A172 (cell line): ENCODE measurements at places on chromosomes 3 and 15.
A peak's percentile ranks its signal among the peaks of the same experiment; 100 is the strongest.

DNA sequence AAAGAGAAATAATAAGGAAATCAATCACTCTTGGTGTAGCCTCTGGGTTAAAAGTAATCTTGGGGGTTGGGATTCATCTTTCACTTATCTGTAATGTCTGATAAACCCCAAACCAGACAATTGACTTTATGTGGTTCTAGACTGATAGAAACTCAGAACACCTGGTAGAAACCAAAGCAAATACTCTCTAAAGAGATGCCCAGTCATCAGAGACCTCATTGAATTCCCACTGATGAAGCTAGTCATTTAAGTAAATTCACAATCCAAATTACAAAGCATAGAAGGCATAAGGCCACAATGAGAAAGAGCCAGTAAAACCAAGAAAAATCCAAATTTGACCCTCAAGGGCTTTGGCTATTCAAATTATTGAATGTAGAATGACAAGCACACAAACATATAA, 250.6 kb downstream of the MBNL1 start:
- no peak for DNase-seq

DNA sequence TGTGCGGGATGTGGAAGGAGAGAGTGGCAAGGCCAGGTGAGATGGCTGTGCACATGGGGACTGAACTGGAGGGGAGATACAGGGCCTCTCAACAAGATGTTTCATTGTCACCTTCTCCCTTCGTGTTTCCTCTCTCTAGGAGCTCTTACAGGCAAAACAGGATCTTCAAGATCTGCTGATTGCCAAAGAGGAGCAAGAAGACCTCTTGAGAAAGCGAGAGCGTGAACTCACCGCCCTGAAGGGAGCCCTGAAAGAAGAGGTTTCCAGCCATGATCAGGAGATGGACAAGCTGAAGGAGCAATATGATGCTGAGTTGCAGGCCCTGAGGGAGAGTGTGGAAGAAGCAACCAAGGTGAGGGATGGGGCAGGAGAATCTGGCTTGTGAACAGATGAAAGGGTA, 85.2 kb downstream of the CGNL1 start:
- no peak for DNase-seq

DNA sequence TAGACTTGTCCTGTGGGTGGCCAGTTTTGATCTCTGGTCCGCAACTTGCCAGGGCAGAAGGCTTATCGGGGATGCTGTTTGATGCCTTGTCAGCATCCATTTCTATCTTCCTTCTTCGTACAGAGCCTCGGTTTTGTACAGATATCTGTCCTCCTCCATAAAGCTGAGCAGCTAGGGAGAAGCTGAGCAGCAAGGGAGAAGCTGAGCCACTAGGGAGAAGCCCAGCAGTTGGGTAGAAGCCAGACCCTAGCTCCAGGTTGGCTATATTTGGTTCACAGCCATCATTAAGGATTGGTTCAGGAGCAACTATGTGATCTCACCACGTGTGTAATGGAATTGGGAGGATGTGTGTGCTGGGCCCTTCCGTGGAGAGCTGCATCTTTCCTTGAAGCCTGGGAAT, 46.7 kb downstream of the PTPRG start:
- DNase-seq: no peak

- DNase-seq: no peak
Observed at GRCh38 chr15:99416191-99417188, 149.3 kb upstream of the MEF2A start.

DNA sequence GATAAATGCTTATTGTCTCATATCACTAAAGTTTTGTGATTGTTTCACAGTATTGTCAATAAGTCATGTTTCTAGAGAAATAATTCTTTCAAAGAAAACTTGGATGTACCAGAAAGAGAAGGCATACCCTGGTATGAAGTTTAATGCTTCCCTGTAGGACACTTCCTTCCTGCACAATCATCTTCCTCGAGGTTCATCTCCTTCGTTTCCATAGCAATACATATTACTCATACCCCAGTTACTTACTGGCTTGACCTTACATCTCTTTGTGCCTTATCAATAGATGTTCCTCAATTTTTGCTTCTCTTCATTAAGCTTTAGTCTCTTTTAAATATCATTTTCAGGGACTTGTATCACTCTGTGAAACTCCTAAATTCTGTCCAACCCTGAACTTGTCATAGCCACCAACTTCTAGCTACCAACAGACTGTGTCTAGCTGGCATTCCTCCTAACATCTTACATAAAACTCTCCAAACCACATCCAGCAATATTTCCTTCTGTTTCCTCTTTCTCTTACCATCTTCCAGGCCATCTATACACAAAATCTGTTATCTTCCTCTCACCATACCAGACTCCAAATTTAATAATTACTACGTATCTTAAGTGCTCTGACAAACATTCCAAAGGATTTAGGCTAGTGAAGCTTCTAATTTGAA, 134.3 kb downstream of the GADL1 start:
- DNase-seq: no peak

- DNase-seq: peak; percentile 98
Observed at GRCh38 chr3:4978966-4979427, 240 bp upstream of the BHLHE40 start.

GRCh38 chr15:92839696-92840095, 60.4 kb upstream of the CHD2 start:
- no peak for DNase-seq

GRCh38 chr3:42498034-42498433, 4.4 kb upstream of the VIPR1 start:
- DNase-seq: no peak

DNA sequence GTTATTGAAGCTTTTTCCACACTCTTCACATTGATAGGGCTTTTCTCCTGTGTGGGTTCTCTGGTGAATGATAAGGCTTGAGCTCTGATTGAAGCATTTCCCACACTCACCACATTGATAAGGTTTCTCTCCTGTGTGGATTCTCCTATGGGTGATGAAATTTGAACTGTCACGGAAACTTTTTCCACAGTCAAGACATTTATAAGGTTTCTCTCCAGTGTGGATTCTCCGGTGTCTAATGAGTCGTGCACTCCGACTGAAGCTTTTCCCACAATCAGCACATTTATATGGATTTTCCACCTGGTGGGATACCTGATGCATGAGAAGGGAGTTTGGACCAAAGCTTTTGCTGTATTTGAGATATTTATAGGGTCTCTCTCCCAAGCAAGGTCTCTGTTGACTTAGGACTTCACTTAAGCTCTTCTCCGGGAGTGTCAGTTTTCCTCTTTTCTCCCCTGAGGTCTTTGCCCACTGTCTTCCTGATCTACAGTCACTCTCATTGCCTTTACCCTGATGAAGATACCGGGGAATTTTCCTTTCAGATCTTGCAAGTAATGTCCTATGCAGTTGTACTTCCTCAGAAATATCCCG, 9.4 kb downstream of the ZSCAN29 start:
- no peak for DNase-seq

DNA sequence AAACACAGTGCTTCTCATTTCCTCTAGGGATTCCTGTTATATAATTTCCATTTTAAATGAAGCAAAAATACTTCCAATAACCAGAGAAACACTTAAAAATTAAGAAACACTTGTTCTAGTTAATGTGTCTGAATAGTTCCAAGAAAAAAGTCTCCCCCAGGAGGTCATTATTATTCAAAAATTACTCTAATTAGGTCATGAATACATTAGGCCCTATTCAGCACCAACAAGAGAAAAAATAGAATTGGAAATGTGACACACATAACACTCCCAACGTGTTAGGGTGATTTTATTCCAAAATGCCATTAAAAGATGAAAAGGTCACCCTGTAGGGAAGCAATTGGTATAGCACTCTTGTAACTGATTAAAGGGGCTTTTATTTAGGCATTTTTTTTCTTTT, 382.1 kb downstream of the TUSC7 start:
- DNase-seq: no peak

DNA sequence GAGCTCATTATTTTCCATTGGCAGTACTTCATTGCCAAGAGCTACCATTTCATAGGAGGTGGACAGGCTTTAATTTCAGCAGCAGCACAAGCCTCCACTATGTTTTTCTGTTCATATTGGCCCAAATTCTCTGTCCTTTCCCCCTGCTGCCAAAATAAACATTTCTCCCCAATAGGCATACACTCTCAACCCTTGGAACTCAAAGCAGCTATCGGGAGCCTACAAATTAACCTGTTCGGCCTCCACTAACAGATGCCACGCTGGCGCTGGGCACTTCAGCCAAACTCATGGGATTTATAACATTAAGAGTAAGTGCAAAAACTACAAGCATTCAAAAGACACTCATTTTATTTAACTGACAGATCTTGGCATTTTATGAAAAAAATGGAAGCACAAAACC, 95.7 kb downstream of the NSUN3 start:
- DNase-seq: no peak

DNA sequence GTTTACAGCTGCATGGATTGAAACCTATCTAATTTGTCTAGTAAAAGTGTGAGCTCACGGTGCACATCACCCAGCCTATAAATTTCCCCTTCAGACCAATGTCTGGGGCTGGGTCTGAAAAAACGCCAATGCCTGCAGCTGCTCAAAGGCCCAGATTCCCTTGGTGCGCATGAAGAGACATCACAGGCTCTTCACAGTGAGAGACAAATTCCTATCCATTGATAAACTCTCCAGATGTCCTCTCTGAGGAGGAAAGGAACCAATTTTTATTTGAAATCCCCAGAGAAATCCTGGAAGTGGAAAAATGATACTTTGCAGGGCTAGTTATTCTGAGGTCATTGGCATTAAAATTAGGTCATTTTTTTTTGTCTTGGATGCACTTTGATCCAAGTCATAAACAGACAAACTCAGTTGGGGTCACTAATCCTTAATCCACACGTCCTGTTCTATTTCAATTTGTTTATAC, 360.5 kb downstream of the EPHA3 start:
- DNase-seq: no peak

- no peak for DNase-seq
Observed at GRCh38 chr3:119625451-119626153, 27.9 kb downstream of the PLA1A start.

DNA sequence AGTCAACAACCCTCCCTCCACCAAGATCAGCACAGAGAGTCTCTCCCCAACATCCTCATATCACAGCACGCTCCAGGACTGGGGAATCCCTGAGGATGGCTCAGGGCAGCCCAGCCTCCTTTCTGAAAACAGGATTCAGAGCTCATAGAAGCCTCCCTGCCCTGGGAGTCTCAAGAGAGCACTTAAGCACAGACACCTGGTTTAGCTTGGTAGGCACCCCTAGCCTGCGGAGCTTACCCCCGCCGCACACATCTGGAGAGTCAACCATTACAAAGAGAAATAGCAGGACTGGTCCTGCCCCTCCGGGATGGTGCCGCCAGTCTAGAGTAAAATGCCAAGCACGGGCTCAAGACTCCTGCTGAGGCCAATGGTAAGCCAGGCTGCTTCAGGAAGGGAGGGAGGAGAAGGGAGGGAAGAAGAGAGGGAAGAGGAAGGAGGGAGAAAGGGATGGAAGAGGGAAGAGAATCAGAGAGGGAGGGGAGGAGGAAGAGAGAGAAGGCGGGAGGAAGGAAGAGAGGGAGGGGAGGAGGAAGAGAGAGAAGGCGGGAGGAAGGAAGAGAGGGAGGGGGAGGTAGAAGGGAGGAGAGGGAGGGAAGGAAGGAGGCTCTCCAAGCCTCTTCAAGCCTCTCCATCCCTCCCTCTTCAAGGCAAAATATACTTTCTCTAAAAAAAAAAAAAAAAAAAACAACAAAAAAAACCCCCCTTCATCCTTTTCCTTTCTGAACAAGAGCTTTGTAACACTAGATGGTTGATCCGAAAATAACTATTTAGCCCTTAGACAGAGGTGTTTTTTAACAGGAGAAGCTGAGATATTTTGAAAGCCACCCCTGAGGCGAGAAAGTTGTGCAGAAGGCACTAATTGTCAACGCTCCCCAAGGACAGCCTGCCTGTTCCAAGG, 278.6 kb upstream of the TLE3 start:
- DNase-seq: no peak

DNA sequence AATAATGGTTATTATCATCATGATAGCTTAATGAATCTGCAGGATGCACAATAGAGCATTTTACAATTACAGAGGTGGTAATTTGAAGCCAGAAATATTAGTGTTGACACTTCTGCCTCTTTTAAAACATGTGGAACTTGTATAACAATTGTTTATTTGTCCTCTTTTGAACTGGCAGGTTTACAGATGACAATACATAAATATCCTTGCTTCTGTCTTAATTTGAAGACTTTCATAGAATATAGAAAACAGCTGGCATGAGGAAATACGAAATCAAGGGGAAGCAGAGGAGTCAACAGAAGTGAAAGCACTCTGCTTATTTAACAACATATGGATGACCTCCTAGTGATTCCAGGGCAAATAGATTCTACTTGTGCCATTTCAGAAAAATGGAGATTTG, 270.5 kb upstream of the SGO1 start:
- no peak for DNase-seq

DNA sequence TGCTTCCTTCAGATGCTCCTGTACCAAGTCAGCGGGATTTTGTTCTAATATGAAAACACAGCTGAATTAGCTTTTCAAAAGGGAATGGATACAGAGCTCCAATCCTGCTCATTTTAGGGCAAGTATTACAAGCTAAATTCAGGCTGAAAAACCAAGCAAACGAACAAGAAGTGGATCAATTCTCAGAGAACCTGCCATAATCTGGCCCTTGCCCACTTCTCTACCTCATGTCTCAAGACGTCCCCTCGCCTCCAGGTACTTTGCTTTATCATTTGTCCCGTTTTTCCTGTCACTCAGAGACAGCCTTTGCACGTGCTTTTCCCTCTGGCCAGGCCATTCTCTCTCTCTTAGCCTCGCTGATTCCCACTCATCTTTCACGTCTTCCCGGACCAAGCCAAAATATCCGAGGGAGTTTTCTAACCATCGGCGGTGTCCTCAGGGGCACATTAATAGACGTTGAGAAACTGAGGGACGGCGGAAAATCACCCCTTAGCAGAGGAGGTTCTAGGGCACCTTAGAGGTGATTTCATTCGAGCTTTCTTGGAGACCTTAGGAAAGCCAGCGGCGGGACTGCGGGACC, 654 bp downstream of the SUSD5 start:
- peak; percentile 11 for DNase-seq

DNA sequence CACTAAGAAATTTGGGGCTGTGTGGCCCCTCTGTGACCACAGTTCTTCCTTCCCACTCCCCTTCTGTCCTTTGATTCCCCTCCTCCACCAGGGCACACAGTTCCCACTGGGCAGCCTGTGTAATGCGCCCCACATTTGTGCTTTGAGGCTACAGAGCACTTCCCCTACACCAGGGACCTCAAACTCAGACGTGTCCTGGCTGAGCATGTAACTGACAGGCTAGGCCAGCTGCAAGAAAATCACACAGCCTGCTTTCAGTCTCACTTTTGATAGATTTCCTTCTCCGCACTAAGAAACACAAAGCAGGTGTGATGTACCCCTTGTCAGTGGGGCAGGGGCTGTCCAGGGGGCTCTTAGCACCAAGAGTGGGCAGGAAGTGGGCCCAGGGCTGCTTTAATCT, 29.6 kb downstream of the PRKCD start:
- no peak for DNase-seq
